ENCODE measurements at places on chromosomes 2 and 18.

DNA sequence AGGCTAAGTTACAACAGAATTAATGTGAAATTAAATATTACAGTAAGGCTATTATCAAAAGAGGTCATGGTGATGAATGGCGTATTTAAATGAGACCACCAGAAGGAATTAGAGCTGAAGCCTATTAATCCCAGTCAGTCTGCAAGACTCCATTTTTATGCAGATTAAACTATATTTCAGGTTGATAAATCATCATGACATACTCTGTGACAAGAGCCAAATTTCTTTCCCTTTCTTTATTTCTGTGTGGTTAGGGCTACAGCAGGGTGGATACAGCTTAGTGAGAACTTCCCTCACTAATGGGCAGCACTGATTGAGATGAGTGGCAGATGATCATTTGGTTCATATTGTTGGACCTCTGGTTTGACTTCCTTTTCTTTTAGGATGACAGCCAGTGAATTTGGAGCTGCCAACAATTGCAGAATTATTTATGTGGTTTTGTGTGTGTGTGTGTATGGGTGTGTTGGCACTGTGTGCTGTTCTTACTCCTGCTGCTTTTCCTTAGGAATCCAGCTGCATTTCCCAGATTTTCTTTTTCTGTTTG is 481.3 kb downstream of the PIK3C3 start:
- DNase-seq: no peak

DNA sequence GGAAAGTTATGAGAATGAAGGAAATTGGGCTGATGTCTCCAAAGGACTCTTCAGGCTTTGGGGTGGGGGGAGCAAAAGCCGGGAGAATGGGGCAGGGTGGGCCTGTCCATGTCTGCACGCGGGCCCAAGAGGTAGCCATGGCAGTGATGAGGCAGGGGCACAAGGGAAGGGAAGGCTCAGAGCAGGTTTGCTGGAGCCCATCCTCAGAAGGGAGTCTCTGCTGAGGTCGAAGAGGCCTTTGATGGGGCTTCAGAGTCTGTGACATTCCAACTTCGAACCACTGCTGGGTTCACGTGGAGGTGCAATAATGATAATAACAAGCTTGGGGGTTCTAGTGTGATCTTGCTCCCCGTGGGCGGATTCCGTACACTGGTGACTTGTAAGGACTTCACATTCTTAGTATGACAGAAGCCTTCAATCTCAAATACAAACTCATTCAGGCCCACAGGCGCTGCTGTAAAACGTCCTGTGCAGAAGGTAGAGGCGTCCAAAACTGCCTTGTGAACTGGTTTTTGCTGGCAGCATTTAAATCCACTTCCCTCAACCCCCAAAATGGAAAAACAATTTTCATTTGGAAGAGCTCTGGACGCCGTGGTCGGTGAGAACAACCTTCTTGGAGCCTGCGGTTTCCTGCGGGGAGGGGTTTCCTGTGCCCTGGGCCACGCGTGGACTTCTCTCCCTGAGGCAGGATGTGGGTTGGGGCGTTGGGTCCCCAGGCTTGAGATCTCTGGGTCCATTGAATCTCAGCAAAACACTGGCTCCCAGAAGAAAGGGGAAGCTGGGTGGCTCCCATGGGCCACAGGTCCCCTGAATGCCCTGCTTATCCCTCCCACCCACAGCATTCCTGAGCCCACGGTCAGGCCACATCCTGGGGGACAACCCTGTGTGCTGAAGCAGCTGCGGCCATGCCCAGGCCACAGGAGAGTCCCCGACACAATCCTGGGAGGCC is 151.0 kb downstream of the TPO start:
- DNase-seq: no peak

DNA sequence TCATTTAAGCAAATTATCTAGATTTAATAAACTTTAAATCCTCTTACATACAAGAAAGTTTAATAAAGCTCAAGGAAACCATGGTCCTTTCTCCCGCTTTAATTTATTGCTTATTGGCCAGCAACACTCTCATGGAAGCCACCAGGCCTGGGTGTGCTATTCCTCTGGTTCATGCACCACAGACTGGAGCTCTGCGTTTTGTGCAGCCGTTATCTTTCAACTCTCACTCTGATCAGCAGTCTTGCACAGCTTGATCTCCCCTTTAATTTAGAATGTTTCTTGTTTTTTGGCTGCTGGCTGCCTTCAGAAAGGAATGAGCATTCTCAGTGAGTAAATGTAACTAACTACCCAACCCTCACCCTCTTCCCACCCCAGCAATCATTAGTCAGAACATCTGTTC is 318.7 kb downstream of the MEIS1 start:
- no peak for DNase-seq

GRCh38 chr2:64931246-64932115 is 57.7 kb upstream of the SLC1A4 start:
- no peak for DNase-seq

DNA sequence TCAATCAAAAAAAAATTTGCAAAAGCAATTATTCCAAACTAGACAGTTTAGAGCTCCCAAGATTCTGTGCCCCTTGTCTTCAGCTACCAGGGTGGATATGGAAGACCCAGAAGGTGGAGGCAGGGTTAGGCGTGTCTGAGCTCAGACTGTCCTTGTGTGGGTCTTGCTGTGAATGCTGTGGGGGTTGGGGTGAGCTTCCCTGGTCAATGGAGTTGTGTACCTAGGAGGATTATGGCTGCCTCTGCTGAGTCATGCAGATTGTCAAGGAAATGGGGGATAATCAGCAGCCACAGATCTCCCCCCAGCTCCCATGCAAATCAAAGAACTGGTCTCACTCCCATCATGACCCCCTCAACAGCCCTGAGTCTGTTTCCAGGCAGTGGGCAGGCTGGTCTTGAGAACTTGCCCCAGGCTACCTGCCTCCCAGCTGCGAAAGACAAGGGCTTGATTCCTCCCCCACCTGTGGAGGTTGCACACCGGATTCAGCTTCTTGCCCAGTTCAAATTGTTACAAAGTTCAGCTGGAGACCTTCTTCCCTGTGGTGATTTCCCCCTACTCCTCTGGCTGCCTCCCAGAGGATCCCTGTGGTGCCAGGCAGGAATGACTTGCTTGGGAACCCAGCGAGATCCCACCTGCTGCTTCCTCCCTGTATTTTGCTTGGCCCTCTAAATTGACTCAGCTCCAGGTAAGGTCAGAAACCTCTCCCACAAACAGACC is 77.0 kb downstream of the RAD51AP2 start:
- DNase-seq: no peak

DNA sequence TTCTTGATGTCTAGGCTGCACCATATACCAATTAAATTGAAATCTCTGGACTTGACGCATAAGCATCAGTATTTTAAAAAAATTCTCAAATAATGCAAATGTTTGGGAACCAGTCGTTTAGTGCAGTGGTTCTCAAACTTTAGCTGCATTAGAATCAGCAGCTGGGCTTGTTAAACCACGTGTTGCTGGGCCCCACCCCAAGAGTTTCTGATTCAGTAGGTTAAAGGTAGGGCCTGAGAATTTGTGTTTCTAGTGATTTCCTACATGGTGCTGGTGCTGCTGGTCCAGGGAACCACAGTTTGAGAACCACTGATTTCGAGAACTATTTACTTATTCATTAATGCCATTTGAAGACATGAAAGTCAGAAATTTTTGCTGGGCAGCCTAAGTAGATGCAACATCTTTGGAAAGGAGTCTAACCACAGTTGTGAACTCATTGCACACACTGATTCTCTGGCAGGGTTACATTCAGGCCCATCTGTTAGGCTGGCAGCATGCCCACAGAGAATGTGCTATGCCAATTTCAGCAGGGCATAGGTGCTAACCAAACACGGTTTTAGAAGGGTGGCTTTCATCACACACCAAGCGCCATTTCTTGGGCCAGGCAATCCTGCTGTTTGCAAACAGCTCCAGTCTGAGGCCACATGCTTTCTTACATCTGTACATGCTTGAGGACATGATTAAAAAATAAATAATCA is 26.4 kb upstream of the ATP5MC3 start:
- DNase-seq: no peak

DNA sequence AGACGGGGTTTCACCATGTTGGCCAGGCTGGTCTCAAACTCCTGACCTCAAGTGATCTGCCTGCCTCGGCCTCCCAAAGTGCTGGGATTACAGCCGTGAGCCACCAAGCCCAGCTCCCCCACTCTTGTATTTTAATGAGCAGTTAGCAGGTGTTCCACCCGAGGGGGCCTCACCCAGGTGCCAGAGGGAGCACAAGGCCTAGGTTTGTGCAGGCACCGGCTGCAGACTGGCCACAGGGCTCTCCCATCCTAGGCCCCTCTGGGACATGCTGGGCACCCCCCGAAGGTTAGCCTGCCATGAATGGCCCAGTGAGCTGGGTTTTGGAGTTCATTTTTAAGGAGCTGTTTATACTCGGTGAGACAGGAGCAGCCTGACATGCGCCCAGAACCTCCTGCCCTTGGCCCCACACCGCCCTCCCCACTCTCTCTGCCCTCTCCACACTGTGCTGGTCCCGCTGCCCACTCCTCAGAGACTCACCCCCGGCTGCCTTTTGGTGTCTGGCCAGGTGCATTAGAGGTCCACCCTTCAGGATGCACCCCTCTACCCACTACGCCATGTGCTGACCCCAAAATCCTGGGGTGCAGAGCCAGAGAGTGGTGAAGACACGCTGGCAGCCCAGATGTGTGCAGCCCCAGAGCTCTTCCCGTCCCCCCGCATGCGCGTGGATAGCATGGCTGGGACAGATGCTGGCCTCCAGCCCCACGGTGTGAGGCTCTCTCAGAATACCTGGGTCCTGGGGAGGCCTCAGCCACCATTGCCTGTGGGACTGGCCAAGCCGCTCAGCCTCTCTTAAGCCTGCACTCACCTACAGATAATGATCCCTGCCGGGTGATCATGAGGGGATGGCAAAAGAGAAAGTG is 11.2 kb upstream of the KLF11 start:
- no peak for DNase-seq

DNA sequence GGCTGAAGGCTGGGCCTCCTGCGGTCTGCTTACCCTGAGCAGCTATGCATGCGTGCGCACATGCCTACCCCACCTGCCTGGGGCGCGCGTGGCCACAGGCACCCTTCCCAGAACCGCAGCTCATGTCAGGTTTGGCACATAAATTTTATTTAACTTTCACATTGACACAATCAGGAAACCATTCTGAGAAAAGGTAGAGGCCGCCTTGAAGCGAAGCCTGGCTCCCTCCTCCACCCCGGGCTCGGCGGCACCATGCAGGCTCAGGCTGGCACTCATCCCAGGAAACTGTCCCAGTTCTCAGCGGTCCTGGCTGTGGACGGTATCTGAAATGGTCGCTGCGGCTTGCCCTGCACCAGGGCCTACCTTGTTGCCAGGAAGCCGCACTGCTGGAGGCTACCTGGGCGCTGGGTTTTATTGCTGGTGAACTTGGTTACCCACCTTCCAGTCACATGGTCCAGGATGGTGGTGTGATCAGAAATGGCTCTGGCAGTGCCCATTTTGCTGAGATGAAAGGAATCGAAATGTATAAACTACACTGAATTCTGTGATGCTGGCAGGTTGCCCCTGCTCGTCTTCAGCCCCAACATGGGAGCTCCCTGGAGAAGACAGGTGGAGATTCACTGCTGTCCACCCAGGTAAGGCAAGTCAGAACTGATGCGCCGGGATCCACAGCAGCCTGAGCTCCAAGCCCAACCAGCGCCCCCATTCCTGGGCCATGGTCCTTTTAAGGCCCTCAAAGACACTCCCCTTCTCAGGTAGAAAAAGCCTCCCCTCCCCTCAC is 25.5 kb downstream of the CHST10 start:
- no peak for DNase-seq

DNA sequence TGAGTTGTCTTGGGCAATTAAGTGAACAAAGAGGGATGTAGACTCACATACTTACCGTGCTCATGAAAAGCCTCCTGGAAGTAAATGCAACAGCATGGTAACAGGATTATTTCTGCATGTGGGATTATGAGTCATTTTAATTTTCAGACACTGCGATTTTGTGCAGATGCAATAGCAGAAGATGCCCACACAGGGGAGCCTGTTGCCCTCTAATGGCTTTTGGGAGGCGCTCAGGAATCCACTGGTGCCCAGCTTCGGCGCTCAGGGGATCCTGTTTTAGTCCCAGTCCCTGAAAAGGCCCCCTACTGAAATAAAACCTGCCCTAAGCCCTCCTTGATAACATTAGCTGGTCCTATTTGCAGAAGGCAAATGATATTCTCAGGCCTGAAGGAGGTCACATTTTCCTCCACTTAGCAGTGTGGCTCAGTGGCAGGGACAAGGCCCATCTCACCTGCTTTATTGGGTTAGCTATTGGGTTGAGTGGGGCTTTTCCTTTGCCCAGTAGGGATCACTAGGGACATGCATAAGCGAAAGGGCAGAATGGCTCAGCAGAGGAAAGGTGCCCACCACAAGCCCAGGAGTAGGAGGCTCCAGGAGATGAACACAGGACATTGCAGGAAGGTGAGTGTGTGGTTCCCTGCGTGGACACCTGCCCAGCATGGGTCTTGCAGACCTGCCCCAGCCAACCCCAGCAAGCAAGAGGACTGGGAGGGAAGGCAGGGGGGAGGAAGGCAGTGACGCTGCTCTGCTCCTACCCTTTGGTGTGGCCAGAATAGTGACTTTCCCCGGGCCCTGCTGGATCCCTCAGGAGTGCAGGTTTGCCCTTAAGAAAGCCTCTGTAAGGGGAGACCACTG is 26.5 kb upstream of the KCNS3 start:
- DNase-seq: peak; percentile 19

- no peak for DNase-seq
These were observed 238.8 kb downstream of the SMAD2 start for GRCh38 chr18:47691611-47692010.

DNA sequence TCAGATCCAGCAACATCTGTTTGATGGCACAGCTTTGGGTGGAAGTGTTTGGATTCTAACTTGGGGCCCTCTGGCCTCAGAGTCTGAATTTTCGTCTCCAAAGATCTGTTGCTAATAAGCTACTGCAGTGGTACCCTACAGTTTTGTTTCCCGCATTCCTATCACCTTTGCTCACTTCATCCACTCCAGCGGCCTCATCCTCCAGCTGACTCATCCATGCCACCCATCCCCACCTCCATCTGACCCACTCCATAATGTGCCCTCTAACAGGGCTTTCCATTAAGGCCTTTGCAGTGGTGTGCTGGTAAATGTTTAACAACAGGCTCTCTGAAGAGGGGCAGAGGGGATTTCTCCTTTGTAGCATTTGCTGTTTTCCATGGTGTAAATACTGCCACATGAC is 225.5 kb downstream of the TGIF1 start:
- DNase-seq: no peak

DNA sequence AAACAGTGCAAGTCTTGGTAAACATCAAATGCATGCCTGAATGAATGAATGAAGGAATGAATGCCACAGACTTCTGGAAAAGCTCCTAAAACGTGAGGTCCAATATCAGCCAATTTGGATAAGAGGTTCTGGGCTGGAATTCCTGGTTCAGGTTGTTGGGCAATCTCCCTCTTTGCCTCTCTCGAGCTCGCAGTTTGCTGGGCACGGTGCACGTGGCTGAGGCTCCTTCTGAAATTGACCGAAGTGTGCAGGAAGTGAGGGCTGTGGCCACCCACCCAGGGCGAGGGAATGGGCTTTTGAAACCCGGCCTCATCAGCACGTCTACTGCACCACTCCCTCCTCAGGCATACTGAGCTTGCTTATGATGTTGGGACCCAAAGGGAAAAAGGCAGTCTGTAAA is 288.8 kb upstream of the HS6ST1 start:
- no peak for DNase-seq

DNA sequence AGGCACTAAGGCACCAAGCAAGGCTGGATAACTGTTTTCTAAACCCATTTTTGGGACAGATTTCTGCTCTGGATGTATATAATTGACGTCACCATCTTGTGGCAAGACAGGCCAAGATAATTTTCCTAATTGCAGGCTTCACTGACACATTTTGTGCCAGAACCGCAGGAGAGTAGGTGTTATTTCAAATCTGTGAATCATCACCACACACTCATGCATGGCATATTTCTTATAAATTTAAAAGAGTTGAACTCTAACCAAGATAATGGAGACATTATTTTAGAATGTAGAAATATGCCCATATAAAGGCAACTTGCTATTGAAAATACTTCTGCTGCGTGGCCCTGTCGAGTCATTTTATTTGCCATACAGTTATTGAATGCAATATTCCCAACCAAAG is 68.3 kb upstream of the ACYP2 start:
- DNase-seq: no peak
